ENCODE measurements at places on chromosomes 3 and 15. TPM values are rescaled to one million over a fixed set of nuclear protein-coding genes. Genes with fewer than 3 reads are reported as not detected.

DNA sequence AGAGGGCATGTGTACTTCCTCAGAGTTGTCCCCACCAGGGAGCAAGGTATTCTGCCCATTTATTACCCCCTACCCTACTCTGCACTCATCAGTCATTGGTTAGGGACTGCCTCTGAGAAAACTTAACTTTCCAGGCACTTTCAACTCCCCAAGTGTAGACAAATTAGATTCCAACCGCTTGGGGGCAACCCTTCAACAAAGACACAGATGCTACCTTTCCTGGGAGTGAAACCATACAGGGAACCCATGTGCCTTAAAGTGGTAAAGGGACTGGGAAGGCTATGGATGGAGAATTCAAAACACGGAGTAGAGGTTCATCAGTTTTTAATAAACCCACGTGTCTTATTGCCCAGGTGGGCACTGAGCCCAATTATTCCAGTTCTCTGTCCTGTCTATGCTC is 19.4 kb upstream of the UBE2E2 start:
- DNase-seq = no peak

- DNase-seq = no peak
Measured at GRCh38 chr15:20295238-20295811, 246.3 kb downstream of the GOLGA6L6 start.

Gene KCTD6
- 31.7 TPM for total RNA-seq

DNA sequence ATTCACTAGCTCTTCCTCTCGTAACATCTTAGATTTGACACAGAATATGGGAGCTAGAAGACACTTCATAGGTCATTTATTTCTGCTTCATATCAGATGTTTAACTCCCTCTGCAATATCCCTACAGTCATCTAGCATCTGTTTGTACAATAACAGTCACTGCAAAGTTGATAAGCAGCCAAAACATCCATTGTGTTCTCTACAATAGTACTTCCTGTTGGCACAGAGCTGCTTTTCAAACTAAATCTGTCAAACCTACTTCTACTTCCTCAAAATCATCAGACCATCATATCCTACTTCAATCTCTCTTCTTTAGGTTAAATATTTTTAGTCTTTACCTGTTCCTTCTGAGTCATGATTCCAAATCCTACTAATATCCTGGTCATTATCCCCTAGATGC is 233.2 kb downstream of the FGF12 start:
- DNase-seq = no peak

DNA sequence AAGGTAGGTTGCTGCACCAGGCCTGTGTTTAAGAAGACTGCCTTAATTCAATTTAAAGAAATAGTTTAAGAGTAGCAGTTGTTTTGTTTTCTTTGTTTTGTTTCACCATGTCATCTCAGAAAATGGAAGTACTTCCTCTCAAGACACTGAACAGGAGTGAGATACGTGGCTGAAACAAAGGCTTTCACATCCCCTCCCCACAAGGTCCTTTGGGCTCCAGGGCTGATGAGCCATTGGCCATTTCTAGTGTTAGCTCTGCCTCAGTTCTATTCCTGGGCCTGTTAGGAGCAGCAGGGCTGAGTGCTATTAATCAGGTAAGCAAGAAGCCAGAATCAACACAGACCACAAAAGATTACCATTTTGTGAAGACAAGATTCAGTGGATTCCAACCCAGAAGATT is 132.8 kb downstream of the KCNAB1 start:
- no peak for DNase-seq

DNA sequence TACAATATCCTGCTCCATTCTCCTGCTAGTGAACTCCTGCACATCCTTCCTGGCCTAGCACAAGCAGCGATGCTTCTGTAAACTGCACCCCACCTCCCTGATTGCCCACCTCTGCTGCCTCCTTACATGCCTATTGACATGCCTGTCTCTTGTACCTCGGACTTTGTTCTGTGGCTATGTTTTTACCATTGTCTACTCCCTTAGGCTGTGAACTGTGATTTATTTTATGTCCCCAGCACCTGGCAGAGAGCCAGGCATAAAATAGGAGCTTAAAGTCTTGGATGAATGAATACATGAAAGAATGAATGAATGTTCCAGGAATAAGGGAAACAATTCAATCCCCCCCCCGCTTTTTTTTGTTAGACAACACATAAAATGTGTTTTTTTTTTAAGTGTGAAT is 210.0 kb downstream of the MYRIP start:
- no peak for DNase-seq

DNA sequence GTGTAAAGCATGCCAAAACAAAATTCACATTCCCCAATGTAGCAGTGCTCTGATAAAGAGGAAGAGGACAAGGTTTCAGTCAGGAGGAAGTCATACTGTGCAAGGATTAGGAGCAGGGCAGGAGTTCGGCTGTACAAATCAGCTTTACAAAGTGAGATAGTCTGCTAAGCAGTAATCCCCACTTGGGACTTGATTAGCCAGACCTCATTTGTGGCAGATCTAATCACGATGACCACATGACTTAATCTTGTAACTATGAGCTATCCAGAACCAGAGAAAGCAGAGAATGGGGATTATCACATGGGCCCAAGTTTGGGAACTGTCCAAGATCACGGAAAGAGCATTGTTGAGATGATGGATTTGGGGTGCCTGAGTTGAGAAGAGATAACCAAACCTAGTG is 7.8 kb downstream of the DCBLD2 start:
- no peak for DNase-seq

GRCh38 chr3:194058189-194058571 is 77.8 kb upstream of the HES1 start:
- DNase-seq = no peak

- DNase-seq = no peak
Measured at GRCh38 chr15:39479911-39480310, 101.0 kb upstream of the THBS1 start.

Gene GHRL
- total RNA-seq = not detected
